ENCODE measurements at places on chromosomes 12 and 14.

- DNase-seq: no peak
Measured at GRCh38 chr14:59243174-59243573, 54.7 kb downstream of the DAAM1 start.

GRCh38 chr12:68227356-68227755 lies 1.7 kb upstream of the IL26 start:
- DNase-seq: no peak

DNA sequence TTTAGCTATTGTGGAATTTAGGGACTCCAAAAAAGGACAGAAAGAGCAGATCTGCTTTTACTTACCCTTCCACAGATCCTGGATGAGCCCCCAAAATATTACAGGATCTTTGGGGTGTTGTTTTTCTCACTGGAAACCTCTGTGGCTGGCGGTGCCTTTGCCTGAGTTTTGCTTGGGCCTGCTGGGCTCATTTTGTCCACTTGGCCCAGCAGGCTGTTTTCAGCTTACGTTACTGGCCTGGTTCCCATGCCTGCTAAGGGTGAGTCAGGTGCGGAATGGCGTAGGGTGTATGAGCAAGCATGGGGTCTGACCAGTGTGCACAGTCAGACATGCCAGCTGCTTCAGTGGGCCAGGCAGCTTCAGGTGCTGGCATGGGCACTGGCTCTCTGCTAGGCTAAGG lies 45.8 kb downstream of the HSD17B6 start:
- no peak for DNase-seq

- DNase-seq: no peak
Measured at GRCh38 chr12:76545486-76545885, 14.1 kb downstream of the OSBPL8 start.

- DNase-seq: no peak
Measured at GRCh38 chr12:49582201-49582600, 14.3 kb upstream of the MCRS1 start.

DNA sequence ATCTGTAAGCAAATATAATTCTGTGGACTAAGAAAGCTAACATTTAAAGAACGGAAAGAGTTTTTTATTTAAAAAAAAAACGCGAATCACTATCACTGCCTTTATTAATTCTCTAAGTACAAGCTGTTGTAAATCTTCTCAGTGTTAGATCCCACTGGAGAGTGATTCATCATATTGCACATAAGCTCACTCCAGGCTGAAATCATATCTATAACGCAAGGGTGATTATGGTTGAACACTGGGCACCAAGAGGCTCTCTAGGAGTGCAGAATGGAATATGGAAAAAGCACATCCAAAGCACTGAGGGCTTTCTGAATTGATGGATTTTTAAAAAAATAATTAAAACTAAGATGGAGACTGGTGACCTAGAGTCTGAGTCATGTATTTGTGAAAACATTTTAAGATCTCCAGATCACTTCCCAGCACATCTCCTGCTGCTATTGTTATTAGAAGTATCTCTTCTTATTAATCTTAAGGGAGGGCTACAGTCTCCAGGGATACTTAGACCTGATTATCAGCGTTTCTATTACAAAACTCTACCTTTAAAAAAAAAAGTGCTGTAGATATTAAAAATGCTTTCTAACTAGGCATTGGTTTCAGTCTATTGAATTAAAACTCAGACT lies 1106.8 kb downstream of the AACS start:
- no peak for DNase-seq

All from hippocampal formation (tissue), 2 donors.